ENCODE measurements at places on chromosomes 1 and 21. TPM values are rescaled to one million over a fixed set of nuclear protein-coding genes. Genes with fewer than 3 reads are reported as not detected.
A peak's percentile ranks its signal among the peaks of the same experiment; 100 is the strongest.

DNA sequence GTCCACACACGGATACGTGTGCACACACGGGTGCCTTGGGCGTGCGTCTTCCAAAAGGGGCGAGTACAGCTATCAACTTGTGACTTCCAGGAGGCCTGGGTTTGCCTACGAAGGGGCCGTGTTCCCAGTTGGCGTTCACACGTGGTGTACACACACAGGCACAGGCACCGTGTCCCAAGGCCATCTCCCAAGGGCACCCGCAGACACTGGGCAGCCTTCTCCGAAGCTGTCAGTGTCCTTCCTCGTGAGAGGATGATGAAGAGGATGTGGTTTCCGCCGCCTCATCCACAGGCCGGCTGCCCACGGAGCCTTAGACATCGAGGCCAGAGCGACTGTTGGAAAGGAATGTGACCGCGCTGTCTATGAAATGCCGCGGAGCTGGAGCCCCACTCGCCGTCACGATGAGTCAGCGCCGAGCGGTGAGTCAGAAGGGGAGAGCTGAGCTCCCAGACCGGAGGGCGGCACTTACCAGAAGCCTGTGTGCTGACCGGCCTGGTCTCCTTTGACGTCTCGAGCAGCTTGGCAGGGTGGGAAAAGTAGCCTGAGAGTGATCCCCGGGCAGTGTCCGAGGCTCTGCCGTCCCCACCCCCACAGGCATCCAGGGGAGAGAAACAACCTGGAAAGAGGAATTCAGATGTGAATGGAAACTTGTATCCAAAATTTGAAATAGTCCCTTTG, 141.4 kb upstream of the ARHGEF16 start:
- H3K4me3 ChIP-seq, result no peak overlapping the region
- DNase-seq, result peak; percentile 71
- peaks cover 2% of the 10 kb centered on the region for H3K27me3 ChIP-seq
- H3K27ac ChIP-seq, result no peak overlapping the region
- no peaks in the 10 kb centered on the region for H3K36me3 ChIP-seq

- peak within 1 kb of the TSS; percentile 98 for H3K27ac ChIP-seq
- H3K36me3 ChIP-seq, result peaks cover 17% of the 10 kb centered on the region
- peak within 1 kb of the TSS; percentile 96 for H3K4me3 ChIP-seq
- peaks cover 30% of the 10 kb centered on the region for H3K4me1 ChIP-seq
- H3K27me3 ChIP-seq, result peaks cover 25% of the 10 kb centered on the region
These were observed at the start of gene TSEN15 for GRCh38 chr1:184051485-184052193. Gene TSEN15, plus strand, starts transcription at chr1:184051730. Its CDS starts 26 bp downstream, at chr1:184051756.

DNA sequence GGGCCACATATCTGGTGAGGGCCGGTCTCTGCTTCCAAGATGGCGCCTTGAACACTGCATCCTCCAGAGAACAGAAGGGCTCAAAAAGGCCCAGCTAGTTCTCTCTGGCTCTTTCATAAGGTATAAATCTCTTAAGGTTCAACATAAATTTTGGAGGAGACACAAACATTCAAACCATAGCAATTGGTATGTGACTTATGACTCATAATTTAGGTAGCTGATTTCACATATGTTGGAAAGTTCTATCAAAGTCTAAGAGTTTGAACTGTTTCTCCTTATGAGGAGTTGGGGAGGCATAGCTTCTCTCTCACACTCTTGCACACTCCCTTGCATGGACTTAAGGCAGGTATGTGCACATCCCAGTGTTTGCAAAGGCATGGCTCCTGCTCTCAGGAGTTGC, 5.1 kb upstream of the FYB2 start:
- H3K36me3 ChIP-seq, result no peaks in the 10 kb centered on the region
- no peak for DNase-seq
- H3K27ac ChIP-seq, result no peak overlapping the region
- H3K27me3 ChIP-seq, result no peaks in the 10 kb centered on the region
- H3K4me1 ChIP-seq, result no peaks in the 10 kb centered on the region
- no peak overlapping the region for H3K4me3 ChIP-seq

PAPPA2 gene
- 0.02 TPM for total RNA-seq

MYCL gene
- total RNA-seq, result 0.42 TPM

Data from activated CD4-positive, alpha-beta T cell treated with anti-CD3 and anti-CD28 coated beads, Interleukin-2, amount 10 ng/mL, durations not matched to agents 24 days and 14 days (primary cell).